WTC11 (cell line): ENCODE measurements at places on chromosomes 7 and 10. TPM values are rescaled to one million over a fixed set of nuclear protein-coding genes. Genes with fewer than 3 reads are reported as not detected.
A peak's percentile ranks its signal among the peaks of the same experiment; 100 is the strongest.

GRCh38 chr7:44761207-44762161 is 12.8 kb downstream of the ZMIZ2 start:
- DNase-seq = no peak
- H3K27ac ChIP-seq = peak overlapping the region; percentile 70; the same call in 1 of the 2 replicates
- H3K27me3 ChIP-seq = no peaks in the 10 kb centered on the region
- peaks cover 54% of the 10 kb centered on the region for H3K36me3 ChIP-seq
- no peak overlapping the region for H3K4me3 ChIP-seq

DNA sequence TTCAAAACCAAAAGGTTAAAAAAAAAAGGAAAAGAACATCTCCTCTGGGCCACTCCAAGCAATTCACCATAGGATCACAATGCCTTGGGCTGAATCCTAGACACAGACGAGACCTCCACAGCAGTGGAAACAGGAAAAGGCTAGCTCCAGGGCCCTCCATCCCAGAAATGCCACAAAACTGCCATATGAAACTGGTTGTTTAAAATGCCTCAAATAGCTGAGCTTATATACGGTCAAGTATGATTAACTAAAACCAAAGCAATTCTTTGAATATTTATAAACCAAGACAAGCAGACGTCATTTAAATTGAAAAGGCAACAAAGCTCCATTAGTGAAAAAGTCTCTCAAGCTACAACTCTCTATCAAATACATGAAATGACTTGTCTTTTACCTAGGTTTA is 63.1 kb downstream of the DOCK4 start:
- H3K4me1 ChIP-seq = peaks cover 32% of the 10 kb centered on the region
- no peak for DNase-seq
- no peak overlapping the region for H3K4me3 ChIP-seq
- H3K36me3 ChIP-seq = no peaks in the 10 kb centered on the region

Gene RTKN2
- 16.7 to 20.5 TPM (median 16.8 TPM) in 3 replicates for total RNA-seq

DNA sequence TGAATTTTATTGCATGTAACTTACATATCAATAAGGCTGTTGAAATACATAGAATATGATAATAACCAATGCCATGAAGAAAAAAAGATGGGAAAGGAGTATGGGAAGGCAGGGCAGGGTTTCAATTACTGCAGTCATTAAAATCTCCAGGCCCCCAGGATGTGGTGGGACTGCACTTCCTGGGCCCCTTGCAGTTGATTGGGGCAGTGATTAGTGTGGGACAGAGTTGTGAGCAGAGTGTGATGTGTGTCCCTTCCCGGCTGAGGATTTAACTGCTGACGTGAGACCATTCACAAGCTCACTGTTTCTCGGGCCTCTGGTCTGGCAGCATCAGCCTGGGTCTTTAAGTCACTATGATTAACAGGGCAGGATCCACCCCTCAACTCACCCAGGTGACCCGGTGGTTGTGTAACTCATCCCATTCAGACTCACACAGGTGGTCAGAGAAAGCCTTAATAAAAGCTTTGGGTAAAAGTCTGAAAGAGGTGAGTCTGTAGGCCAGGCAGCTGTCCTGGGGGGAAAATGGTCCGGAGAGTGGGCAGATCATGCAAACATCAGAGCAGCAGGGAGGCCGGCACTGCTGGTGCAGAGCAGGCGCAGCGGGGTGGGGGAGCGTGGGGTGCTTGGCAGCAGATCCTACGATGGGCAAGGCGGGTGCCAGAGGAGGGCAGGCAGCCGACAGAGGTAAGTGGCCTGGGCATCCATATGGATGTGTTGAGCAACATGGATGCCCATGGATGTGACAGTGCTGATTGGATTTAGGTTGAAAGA is 36.3 kb upstream of the WDFY4 start:
- no peak overlapping the region for H3K4me3 ChIP-seq
- H3K36me3 ChIP-seq = no peaks in the 10 kb centered on the region; the same call in 1 of the 2 replicates
- H3K27ac ChIP-seq = no peak overlapping the region
- H3K27me3 ChIP-seq = peaks cover 4% of the 10 kb centered on the region; the same call in 1 of the 2 replicates

DNA sequence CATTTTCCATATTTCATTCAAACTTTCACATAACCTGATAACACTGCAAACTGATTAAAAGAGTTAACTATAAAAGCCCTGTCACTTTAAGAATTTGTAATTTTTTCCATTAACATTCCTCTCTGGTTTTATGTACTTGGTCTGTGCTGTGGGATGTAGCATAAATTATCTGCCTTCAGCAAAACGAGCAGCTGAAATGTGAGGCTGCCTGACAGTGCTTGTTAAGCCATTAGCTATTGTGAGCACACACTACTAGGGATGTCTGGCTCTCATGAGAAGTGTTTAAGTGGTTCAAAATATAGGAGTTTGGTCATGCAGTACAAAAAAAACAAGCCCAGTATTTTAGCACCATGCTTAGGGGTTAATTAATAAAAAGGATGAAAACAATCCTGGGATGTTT is 63.0 kb downstream of the HOXA1 start:
- peaks cover 16% of the 10 kb centered on the region for H3K27me3 ChIP-seq
- H3K4me3 ChIP-seq = no peak overlapping the region
- peaks cover 21% of the 10 kb centered on the region for H3K4me1 ChIP-seq
- no peak overlapping the region for H3K27ac ChIP-seq

DNA sequence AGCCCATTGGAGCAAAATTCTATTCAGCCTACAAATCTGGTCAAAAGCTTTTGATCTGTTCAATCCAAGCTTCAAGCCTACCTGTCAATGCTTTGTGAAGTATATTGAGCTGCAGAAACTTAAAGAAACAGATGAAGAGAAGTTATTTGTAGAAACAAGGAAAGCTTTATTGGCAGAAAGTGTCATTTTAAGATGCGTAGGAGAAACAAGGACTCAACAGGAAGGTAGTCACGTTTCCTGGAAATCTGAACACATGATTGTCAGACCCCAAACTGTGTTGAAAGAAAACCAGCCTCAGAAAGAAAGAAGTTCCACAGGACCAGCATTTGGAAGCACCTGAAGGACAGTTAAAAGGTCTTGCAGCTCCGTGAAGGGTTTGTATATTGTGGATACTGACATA is 34.8 kb upstream of the PURB start:
- no peaks in the 10 kb centered on the region for H3K36me3 ChIP-seq
- no peak overlapping the region for H3K27ac ChIP-seq
- no peaks in the 10 kb centered on the region for H3K4me1 ChIP-seq
- peaks cover 8% of the 10 kb centered on the region; the same call in 1 of the 2 replicates for H3K27me3 ChIP-seq

GRCh38 chr10:43261578-43262396 is 5.1 kb downstream of the RASGEF1A start:
- H3K27ac ChIP-seq = no peak overlapping the region
- H3K27me3 ChIP-seq = peaks cover 17% of the 10 kb centered on the region
- H3K36me3 ChIP-seq = no peaks in the 10 kb centered on the region
- DNase-seq = peak; percentile 41
- H3K4me3 ChIP-seq = no peak overlapping the region

Gene PNLIPRP2
- total RNA-seq = 0.28 to 0.76 TPM (median 0.57 TPM) in 3 replicates

DNA sequence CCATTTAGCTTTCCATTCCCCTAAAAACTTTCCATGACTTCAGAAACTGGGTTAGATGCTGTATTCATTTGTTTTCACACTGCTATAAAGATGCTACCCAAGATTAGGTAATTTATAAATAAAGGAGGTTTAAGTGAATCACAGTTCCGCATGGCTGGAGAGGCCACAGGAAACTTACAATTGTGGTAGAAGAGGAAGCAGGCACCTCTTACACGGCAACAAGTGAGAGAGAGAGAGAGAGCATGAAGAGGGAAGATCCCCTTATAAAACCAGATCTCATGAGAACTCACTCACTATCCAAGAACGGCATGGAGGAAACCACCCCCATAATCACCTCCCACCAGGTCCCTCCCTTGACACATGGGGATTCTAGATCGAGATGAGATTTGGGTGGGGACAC is 336.8 kb downstream of the TFEC start:
- no peak overlapping the region for H3K4me3 ChIP-seq
- peaks cover 4% of the 10 kb centered on the region for H3K4me1 ChIP-seq
- H3K27ac ChIP-seq = no peak overlapping the region
- no peaks in the 10 kb centered on the region for H3K27me3 ChIP-seq
- DNase-seq = no peak
